Aortic smooth muscle cell (primary cell): ENCODE measurements at places on chromosomes 4 and X. TPM values are rescaled to one million over a fixed set of nuclear protein-coding genes. Genes with fewer than 3 reads are reported as not detected.

The NSUN7 gene
- total RNA-seq: 0.12 TPM in 1 of 2 replicates, not detected in the other

The ZBTB33 gene
- 6.1 and 8.2 TPM in 2 replicates for total RNA-seq

The PPP1R2C gene
- total RNA-seq: not detected in 2 replicates

The CACNA1F gene
- not detected in 2 replicates for total RNA-seq

The RRH gene
- 0.13 TPM in 1 of 2 replicates, not detected in the other for total RNA-seq

The CT45A5 gene
- not detected in 2 replicates for total RNA-seq

The MAGEA2B gene
- total RNA-seq: not detected in 2 replicates

The DUX4 gene
- not detected in 2 replicates for total RNA-seq

The GLRA3 gene
- under 0.01 and 0.13 TPM in 2 replicates for total RNA-seq

The ETDB gene
- total RNA-seq: not detected in 2 replicates

The SEC24B gene
- total RNA-seq: 10.6 and 15.5 TPM in 2 replicates
